ENCODE measurements at places on chromosomes 7 and 10.

GRCh38 chr7:26311798-26312197 lies 20.1 kb downstream of the SNX10 start:
- no peak for DNase-seq

- DNase-seq = no peak
Measured at GRCh38 chr10:113854761-113855588, 514 bp downstream of the NHLRC2 start.

- peak; percentile 32 for DNase-seq
Measured at GRCh38 chr7:79308192-79308591, 145.3 kb downstream of the MAGI2 start.

DNA sequence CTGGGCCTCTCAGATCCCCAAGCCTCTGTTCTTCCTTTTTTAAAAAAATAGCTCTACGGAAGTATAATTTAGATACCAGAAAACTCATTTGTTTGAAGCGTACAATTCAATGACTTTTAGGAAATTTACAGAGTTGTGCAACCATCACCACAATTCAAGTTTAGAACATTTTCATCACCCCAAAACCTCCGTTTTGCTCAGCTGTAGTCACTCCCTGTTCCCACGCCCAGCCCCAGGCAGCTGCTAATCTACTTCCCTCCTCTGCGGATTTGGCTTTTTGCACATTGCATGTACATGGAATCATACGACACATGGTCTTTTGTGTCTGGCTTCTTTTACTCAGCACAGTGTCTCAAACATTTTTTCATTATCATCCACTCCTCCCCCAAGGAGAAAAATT lies 229.2 kb downstream of the TCF7L2 start:
- DNase-seq = no peak
